ENCODE measurements at places on chromosomes 3 and 15. TPM values are rescaled to one million over a fixed set of nuclear protein-coding genes. Genes with fewer than 3 reads are reported as not detected.

Gene KCNMB2
- total RNA-seq, result not detected

Gene TAGLN3
- total RNA-seq, result not detected

Gene GRM7
- total RNA-seq, result 0.85 TPM

Gene CLDN18
- not detected for total RNA-seq

Data from endothelial cell of coronary artery (primary cell).